GM13976 (cell line): ENCODE measurements at places on chromosomes 4 and X.

- no peak for DNase-seq
Measured at GRCh38 chr4:79756140-79756895, 316.7 kb downstream of the ANTXR2 start.

DNA sequence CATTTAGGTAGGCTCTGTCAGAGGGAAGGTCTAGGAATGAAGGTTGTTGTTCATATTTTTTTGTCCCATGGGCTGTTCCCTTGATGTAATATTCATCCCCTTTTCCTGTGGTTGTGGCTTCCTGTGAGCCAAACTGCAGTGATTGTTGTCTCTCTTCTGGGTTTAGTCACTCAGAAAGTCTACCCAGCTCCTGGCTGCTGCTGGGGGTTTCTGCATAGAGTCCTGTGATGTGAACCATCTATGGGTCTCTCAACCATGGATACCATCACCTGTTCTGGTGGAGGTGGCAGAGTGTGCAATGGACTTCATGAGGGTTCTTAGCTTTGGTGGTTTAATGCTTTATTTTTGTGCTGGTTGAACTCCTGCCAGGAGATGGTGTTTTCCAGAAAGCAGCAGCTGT, 122.8 kb downstream of the ZC4H2 start:
- no peak for DNase-seq

- DNase-seq: peak; percentile 39
Measured at GRCh38 chrX:115679460-115679859, 118.5 kb downstream of the PLS3 start.

DNA sequence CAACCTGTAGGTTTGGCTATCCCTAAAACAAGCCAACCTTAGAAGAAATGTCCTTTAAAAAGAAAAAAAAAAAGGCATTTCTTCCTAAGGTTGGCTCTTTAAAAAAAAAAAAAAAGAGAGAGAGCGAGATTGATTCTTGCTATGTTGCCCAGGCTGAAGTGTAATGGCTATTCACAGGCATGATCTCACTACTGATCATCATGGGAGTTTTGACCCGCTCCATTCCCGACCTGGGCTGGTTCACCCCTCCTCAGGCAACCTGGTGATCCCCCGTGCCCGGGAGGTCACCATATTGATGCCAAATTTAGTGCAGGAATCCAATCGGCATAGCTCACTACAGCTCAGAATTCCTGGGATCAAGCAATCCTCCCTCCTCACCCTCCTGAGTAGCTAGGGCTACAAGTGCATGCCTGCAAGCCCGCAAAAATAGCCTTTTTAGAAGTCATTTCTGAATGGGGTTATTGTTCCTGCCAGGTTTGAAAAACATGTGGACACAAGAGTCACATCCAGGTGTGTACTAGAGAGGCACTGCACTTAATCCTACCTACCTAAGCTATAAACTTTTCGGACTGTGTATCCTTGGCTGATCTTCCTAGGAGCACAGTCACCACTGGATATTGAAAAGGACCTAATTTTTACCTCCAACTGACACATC, 61.4 kb upstream of the ZCCHC13 start:
- DNase-seq: no peak

- no peak for DNase-seq
Measured at GRCh38 chr4:29948451-29948850, 771.7 kb upstream of the PCDH7 start.

GRCh38 chr4:7295911-7296660, 103.7 kb downstream of the SORCS2 start:
- peak; percentile 74 for DNase-seq

DNA sequence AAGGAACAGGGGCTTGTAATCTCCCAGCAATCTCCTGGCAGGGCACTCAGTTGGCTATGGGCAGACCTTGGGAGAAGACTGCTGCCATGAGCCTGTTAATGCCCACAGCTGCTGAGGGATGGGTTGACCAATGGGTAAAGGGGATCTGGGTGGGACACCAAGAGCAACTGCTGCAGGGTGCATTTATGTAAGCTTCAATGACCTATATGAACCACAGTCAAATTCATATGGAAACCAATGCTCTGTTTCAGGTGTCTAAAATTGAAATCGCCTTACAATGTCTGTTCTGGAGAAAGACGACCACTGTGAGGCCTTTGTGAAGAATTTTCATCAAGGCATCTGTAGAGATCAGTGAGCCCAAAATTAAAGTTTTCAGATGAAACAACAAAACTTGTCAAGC, 6.1 kb downstream of the EPGN start:
- DNase-seq: no peak

- DNase-seq: no peak
Measured at GRCh38 chrX:143664302-143664701, 28.4 kb upstream of the SLITRK4 start.
